AG09319 (cell line): ENCODE measurements at places on chromosomes 7 and 10.

GRCh38 chr7:91596287-91596686 lies 284.2 kb downstream of the MTERF1 start:
- DNase-seq = no peak

- no peak for DNase-seq
Measured at GRCh38 chr10:124645467-124646095, 98.6 kb downstream of the FAM53B start.

DNA sequence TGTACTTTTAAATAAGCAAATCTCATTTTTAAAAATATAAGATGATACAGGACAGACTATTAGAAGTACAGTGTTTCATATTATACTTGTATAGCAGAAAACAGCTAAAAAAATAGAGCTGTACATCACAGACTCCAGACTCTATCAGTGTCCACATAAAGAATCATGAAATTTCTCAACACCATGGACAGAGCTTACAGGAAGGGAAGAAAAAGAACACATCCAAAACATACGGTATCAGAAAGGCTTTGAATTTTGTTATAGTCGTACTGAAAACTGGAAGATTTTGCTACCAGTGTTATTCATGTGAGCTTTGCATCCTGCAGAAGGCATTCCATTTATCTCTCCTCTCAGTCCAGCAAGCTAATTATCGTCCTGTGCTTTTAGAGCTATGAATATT lies 183.2 kb upstream of the PTPRZ1 start:
- DNase-seq = no peak

- DNase-seq = no peak
Measured at GRCh38 chr7:157429001-157429679, 92.3 kb downstream of the DNAJB6 start.

DNA sequence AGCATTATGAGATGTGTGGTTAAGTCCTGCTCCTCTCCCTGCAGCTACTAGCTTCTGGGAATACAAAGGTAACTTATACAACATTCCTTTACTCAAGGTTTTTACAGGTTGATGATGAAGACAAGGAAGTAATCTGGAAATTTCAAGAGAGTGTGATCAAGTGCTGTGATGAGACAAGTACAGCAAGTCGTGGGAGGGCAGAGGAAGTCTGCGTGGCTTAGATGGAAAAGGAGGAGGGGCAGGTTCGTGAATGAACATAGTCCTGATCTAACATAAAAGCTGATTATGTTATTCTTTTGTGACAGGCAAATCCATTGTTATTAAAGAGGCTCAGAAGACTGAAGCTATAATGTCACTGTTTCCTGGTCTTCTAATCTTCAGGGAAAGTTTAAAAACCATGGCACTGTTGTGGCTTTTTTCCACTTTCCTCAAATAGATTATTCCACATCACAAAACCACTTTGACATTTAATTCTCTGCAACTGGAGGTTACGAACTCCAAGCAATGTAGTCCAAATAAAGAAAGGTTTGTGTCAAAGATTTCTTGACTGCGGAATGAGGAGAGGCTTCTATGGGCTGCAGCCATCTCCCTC lies 84.1 kb downstream of the CPXM2 start:
- no peak for DNase-seq

GRCh38 chr10:80528185-80528700 lies 9.5 kb upstream of the SH2D4B start:
- DNase-seq = no peak

- DNase-seq = peak; percentile 3
Measured at GRCh38 chr10:97914837-97915211, 65.2 kb downstream of the GOLGA7B start.

DNA sequence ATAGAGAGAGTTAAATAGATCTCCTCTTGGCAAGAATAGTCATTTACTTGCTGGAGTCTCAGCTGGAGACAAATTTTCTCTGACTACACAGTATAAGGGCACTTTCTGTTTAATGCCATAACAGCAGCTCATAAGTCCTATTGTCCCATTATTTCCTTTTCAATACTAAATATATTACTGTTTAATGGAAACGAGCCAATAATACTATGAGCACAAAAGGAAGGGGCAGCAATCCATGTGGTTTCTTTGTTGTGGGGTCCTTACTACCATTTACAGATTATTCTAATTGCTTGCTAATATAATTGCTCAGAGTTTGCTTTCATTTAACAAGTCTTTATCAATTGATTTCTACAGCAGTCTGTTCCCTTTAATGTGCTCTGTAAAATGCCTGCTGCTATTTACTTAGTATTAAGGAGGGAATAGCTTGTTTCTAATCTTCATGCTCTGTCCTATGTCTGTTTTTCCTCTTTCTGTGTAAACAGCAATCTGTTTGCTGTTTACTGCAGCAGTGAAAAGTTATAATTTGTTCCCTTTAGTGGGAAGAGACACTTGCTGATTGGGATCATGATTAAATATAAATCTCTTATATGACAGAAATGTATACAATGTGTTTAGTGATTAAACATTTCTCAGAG lies 296.2 kb upstream of the SMIM30 start:
- no peak for DNase-seq

DNA sequence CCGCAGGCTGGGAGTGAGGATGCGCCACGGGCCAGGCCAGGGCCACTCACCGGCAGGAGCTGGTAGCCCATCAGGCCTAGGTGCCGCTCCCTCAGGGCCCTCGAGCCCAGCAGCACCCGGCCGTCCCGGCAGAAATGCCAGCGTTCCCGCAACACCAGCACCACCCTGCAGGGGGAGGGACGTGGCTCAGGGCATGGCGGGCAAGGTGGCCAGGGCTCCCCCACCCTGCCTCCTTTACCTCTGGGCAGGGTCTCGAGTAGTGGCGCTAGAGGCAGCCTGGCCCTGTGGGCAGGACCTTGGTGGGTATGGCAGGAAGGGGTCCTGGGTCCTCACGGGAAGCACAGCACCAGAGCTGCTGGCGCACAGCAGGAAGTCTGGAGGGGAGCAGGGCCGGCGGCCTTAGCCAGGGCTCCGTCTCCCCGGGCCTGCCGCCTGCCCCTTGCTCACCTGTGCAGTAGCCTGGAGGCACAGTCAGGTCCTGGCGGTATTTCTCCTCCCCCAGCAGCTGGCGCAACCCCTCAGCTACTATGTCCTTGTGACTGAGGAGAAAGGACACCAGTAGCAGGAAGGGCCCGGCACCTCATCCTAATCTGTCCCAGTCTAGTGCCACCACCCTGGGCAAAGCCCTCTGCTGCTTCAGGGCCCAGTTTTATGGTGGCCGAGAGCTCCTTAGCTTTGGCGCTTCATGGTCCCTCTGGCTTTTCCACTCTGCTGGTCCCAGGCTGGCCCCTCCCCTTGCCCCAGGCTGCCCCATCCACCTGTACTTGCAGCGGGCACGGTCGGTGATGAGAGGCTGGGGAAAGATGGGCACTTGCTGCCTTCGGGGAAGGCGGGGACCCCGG lies 3.5 kb downstream of the FASTK start:
- DNase-seq = no peak

GRCh38 chr10:5559642-5560141 lies 34.9 kb downstream of the CALML3 start:
- DNase-seq = no peak

- no peak for DNase-seq
Measured at GRCh38 chr7:96414931-96415292, 93.0 kb upstream of the SLC25A13 start.

DNA sequence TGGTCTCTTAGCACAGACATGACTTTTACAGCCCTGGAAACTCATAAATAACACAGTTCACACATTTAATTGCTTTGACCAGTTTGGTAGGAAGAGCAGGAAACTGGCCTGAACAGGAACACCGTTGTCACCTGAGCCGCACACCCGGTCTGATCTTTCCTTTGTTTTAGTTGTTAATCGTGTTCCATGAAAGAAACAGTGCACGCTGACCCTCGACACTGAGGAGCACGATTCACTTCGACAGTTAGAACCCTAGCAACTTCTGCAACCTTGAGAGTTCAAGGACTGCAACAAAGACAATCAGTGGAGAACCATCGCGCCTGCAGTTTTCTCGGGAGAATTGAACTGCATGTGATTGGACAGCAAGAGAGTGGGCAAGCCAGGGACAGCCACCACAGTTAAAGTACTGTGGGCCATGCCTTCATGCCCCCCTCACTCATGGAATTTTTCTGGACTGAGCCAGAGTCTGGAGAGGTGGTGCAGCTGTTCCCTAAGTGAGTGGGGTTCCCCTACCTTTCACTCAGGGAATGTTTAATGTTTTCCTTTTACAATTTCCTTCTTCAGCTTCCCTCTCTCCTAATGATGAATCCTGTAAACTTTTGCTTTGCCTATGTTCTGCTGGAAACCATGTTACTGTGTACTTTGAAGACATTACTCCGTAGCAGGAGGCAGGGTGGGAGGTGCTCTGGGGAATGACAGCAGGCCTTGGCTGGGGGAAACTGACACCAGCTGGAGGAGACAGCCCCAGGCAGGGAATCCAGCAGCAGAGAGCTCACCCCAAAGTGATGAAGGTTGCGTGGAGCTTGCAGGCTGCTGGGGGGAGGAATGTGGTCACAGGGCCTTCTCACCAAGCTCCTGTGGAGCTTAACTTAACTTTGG lies 198.7 kb downstream of the ZNF438 start:
- no peak for DNase-seq

DNA sequence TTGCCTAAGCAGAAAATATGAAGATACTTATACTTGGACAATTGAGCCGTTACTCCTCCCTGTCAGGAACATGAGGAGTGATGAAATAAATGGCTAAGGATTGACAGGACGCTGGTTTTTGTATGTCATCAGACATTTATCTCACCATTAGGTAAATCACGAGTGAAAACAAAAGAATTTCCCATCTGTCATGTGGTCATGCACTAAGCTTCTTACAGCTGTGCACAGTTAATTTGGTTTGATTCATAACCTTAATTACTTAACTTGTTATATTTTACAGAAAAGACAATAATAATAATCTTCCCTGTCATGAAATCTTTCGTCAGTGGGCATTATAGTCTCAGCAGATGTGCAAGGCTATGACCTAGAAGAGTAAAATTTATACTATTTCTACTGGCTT lies 266.5 kb downstream of the HGF start:
- no peak for DNase-seq

GRCh38 chr7:73907554-73908122 lies 46.7 kb downstream of the TMEM270 start:
- DNase-seq = no peak

- no peak for DNase-seq
Measured at GRCh38 chr10:96073722-96074121, 30.3 kb downstream of the CCNJ start.

DNA sequence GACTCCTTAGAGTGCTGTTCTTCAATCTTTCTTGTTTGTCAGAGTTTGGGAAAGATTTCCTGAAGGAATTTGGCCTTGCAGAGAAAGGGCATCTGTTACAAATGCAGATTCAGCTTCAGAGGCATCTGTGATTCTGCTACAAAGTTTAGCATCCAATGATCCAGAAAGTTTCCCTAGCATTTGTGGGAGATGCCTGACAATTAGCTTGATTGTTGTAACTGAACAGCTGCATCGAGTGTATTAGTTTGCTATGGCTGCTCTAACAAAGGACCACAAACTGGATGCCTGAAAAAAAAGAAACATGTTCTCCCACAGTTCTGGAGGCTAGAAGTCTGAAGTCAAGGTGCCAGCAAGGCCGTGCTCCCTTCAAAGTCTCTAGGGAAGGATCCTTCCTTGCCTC lies 365.1 kb downstream of the GRID1 start:
- no peak for DNase-seq
